ENCODE measurements at places on chromosomes 3 and 15.

DNA sequence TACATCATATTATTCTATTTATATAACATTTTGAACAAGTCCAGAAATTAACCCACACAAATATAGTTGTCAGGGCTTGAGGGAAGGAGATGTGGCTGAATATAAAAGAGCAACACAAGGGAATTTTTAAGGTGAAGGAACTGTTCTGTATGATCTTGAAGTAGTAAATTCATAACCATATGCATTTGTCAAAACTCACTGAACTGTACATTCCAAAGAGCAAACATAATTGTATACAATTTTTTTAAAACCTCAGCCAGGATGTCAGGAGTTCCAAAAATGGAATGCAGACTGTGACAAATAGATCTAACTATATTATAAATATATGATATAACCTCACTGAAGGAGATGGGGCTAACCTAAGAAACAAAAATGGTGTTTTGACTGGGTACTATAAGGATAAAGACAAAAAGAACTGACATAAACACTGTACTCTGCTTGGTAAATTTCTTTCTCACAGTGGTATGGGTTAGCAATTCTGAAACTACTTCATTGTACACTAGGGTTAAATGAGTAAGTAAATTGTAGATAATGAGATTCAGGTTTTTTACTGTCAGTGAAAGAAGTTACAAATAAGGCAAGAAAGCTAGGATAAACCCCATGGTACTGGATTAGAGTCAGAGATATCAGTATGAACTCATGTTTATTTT is 14.4 kb downstream of the GOLGB1 start:
- DNase-seq, result no peak

- no peak for DNase-seq
Observed at GRCh38 chr3:99659032-99659431, 20.6 kb downstream of the COL8A1 start.

DNA sequence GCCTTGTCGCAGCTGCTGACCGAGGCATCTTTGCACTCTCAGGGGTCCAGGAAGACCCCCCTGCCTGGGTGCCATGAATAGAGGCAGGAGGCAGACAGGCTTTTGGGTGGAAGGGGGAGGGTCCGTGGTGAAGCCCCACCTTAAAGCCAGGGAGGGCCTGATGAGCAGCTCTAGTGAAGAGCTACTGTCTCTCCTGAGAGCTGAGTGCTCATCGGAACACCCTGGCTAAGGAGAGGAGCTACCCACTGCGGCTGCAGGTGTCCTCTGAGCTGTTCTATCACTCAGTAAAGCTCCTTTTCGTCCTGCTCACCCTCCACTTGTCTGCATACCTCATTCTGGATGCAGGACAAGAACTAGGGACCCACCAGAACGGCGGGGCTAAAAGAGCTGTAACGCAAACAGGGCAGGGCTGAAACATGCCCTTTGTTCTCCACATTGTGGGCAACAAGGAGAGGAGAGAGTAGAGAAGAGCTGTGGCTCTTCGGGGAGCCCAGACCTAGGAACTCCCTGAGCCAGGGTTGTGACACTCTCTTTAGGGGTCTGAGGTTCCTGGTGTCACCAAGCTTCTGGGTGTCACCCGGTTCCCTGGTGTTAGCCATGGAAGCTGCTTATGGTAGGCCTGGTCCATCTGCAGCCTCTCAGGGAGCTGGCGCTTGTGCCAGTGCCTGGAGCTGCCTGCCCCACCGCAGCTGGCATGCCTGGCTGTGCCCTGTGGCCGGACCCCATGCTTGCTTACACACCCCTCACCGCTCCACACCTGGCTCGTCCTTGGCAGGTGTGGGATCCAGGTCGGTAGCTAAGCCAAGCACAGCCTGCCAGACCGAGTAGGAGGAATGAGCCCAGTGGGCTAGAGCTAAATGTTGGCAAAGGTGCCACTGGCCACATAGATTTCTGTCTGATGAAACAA is 26.2 kb upstream of the TFG start:
- DNase-seq, result no peak

DNA sequence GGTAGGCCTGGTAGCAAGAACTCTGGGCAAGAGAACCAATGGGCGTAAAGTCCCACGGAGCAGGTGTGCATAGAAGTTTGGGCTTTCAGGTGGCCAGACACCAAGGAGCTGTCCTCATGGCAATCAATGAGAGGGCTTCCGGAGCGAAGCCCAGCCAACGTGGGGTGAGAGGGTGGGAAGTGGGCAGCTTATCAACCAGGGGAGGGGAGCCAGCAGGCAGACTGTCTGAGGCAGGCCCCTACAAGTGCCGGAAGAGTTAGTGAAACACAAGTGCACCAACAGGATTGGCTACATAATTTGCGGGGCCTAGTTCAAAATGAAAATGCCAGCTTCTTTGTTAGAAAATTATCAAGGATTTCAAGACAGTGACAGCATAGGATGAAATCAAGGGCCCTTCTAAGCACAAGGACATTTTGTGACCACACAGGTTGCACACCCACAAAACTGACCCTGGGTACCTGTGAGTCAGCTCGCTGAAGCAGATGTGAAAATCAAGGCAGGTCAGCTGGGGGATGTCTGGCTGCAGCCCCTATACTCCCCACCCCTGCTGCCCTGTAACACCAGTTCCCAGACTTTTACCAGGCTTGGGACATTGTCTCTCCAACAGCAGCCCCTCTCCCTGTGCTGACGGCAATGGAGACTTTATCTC is 102.1 kb upstream of the ETV5 start:
- no peak for DNase-seq

DNA sequence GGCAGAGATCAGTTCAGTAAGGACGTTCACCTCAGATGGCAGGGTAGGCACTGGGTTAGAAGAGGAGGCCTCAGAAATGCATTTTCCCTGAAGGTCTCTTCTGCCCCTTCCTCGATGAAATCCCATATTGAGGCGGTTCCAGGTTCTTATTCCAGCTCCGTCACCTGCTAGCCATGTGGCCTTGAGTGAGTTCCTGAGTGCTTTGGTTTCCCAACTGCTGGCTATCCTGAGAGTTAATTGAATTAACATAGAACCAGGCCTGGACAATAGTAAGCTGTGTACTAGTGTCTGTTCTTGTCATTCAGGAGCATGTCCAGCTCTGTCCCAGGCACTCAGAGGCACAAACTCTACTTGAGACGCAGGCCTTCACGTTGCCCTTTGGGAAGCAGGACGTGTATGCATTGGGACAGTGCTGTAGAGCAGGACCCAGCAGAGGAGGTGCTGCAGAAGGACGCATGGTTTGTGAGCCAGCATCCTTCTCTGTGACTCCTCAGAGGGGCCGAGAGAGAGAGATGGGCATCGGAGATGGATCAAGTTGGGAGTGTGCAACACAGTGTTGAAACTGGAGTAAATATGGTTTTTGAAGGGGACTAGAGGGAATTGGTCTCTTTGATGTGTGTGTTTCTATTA is 114.2 kb downstream of the ASB7 start:
- no peak for DNase-seq

DNA sequence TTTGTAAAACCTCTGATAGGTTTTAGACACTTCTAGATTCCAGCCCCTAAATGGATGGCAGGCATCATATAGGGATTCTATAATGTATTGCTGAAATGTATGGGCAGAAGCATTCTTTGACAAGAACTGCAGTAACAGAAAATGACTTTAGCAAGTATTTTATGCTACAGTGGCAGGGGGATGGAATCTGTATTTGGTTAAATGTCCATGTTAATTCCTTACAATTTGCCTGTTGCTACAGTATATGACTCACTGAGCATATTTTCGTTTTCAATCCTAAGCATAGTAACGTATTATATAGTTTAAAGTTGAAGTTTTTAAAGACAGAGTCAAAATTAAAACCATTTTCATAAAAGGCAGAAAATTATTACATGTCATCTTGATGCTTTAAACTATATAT is 150.1 kb downstream of the MEX3B start:
- DNase-seq, result no peak

DNA sequence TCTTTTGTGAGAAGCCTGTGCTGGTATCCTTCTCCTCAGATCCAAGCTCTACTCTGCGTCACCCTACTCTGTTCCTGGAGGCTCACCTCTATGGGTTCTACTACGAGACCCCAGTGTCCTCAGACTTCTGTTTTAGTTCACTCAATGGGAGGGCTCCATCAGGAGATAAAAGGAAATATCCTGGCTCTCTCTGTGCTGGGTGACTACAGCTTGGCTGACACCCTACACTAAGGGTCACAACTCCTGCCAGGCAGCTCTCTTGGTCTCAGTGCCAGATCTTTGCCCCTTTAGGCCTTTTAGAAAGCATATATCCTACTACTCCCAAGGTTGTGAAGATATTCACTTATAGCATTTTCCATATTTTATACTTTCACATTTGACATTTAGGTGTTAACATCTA is 46.5 kb downstream of the SPG11 start:
- DNase-seq, result no peak

GRCh38 chr3:172704001-172704400 is 6.9 kb downstream of the NCEH1 start:
- no peak for DNase-seq

GRCh38 chr3:80050826-80051601 is 283.2 kb upstream of the ROBO1 start:
- DNase-seq, result no peak

DNA sequence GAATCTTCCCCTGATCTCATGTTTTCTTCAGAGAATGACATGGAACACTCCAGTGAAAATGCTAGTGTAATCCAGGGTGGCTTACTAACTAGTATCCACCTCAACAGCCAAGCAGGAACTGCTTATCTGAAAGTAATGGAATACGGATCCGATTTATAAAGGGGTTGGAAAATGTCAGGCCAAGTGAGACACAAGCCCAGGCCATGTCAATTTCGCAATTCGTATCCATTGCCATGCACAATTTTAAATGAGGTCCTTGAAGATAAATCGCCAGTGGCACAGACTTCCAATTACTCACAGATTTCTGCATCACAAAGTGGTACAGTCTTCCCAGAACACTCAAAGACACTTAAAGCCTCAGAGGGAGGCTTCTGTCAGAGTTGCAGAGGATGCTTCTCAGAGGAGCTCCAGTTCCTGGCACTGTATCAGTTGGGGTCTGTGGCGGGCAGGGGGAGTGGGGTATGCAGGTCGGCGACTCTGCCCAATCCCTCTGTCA is 16.5 kb upstream of the FAM240A start:
- DNase-seq, result no peak

DNA sequence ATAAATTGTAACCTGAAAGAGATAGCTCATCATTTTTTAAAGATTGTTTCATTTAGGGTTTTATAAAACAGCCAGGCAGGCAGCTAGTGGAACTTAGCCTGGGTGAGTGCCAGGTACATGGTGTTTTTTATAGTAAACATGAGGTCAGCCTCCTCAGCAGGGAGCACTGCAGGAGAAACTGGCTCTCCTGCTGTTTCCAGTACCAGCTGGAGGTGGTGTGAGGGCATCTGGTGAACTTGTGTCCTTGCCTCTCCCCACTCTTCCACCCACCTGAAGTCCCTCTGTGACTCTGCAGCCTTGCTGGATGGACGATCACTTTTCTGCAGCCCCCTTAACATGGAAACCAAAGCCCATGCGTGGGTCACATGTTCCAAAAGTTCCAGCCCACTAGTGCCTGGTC is 128.4 kb downstream of the FAM174B start:
- DNase-seq, result no peak

GRCh38 chr3:128353361-128353965 is 113.2 kb downstream of the DNAJB8 start:
- DNase-seq, result no peak

GRCh38 chr15:28889346-28889745 is 3.6 kb downstream of the APBA2 start:
- DNase-seq, result no peak

DNA sequence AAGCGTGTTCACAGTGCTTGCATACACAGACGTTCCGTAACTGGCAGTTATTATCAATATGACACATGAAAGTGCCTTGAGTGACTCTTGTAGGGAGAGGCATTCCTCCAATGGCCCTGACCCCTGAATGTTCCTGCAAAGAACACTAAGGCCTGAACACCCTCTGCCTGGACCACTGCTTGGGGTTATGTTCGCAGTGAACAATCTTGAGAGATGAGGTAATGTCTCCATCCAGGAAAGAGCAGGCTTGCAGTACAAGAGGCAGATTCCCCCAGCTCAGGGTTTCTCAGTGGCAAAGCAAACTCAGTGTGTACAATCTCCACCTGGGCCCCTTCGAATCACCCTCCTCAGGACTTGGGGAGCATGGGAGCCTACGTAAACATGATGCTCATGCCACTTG is 324.6 kb downstream of the MAGI1 start:
- DNase-seq, result no peak

DNA sequence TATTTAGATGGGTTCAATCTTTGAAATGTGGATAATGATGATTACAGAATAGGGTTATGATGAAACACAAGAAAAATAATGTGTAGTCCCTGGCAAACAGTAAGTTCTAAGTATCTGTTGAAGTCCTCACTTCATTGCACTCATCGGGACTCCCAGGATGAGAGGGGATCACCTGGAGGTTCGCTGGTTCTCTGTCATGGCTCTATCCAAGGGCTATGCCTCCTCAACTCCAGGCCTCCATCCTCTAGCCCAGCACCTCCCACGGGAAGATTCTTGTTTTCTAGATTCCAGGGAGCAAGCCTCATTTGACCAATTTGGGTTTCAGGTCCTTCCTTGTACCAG is 45.5 kb downstream of the ANP32A start:
- DNase-seq, result no peak

GRCh38 chr3:181933052-181933618 is 221.4 kb downstream of the SOX2 start:
- DNase-seq, result no peak

GRCh38 chr15:29942143-29942542 is 119.9 kb upstream of the TJP1 start:
- DNase-seq, result no peak

GRCh38 chr3:17087509-17087908 is 202.8 kb downstream of the PLCL2 start:
- DNase-seq, result no peak

GRCh38 chr3:47877290-47877689 is 74.4 kb downstream of the DHX30 start:
- DNase-seq, result no peak

DNA sequence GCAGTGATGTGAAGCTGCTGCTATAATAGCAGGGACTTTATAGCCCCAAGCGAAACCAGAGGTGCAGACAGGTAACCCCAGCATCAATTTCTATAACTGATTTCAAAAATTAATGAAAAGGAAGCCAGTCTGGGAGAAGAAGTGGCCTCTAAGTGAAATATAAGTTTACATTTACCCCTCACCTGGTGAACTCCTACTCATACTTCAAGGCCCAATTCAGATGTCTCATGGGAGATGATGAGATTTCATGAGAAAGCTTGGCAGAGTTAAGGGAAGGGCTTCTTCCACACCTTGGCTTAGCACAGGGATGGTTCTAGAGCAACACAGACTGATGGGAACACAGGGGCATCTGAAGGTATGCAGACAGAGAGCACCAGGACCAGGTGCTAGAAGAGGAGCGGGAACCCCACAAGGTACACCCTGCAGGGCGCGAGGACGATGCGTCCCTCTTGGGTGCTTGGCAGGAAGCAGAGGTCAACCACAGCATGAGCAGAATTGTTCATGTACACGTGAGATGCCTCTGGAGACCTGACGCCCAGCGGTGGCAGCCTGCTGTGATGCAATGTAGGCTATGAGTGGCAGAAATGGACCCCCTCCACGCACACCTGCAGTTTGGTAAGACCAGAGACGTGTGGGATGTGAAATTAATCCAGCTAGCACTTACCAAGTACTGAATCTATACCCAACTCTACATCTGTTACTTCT is 102.9 kb downstream of the SRGAP3 start:
- no peak for DNase-seq

GRCh38 chr3:49476563-49476962 is 6.5 kb downstream of the DAG1 start:
- DNase-seq, result no peak
